CD4-positive, CD25-positive, alpha-beta regulatory T cell (primary cell): ENCODE measurements at places on chromosomes 12 and 14. TPM values are rescaled to one million over a fixed set of nuclear protein-coding genes. Genes with fewer than 3 reads are reported as not detected.
A peak's percentile ranks its signal among the peaks of the same experiment; 100 is the strongest.

- peaks cover 1% of the 10 kb centered on the region for H3K4me1 ChIP-seq
- no peak overlapping the region for H3K27ac ChIP-seq
- no peak for DNase-seq
- no peaks in the 10 kb centered on the region for H3K36me3 ChIP-seq
- H3K27me3 ChIP-seq, result peaks cover 29% of the 10 kb centered on the region
Observed at GRCh38 chr12:44869503-44869902, 6.6 kb downstream of the NELL2 start.

Gene OASL
- total RNA-seq, result 19.3 TPM

Gene KRT74
- not detected for total RNA-seq

DNA sequence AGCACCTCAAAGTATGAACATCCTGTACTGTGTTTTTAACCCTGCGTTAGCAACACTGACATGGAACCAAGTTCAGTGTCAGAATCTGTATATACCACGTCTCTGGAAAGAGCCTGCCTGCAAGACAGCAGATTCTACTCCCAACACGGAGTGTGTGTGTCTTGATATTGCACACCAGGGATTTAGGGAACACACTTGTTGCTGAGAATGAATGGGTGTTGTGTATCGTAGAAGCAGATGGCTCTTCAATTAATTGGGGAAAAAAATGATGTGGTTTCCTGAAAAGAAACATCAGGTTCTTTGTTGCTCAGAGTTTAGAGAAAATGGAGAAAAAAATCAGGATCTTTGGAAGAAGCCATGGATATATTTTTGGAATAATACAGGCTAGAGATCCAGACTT lies 170.8 kb downstream of the EGLN3 start:
- H3K4me1 ChIP-seq, result no peaks in the 10 kb centered on the region
- DNase-seq, result no peak
- H3K27ac ChIP-seq, result no peak overlapping the region
- H3K27me3 ChIP-seq, result no peaks in the 10 kb centered on the region

GRCh38 chr12:131415781-131416180 lies 295.1 kb upstream of the SFSWAP start:
- no peaks in the 10 kb centered on the region for H3K36me3 ChIP-seq
- no peaks in the 10 kb centered on the region for H3K27me3 ChIP-seq
- H3K4me1 ChIP-seq, result no peaks in the 10 kb centered on the region
- DNase-seq, result peak; percentile 3

- no peak for DNase-seq
- H3K27me3 ChIP-seq, result no peaks in the 10 kb centered on the region
- H3K4me1 ChIP-seq, result peaks cover 48% of the 10 kb centered on the region
- peaks cover 59% of the 10 kb centered on the region for H3K36me3 ChIP-seq
- no peak overlapping the region for H3K4me3 ChIP-seq
- peak overlapping the region; percentile 30 for H3K27ac ChIP-seq
Observed at GRCh38 chr14:61512026-61512834, 183.1 kb upstream of the HIF1A start.

- no peak overlapping the region for H3K4me3 ChIP-seq
- no peak overlapping the region for H3K27ac ChIP-seq
- no peaks in the 10 kb centered on the region for H3K36me3 ChIP-seq
Observed at GRCh38 chr14:75861161-75861621, 120.6 kb downstream of the TGFB3 start.

- no peak overlapping the region for H3K27ac ChIP-seq
- H3K4me3 ChIP-seq, result no peak overlapping the region
- no peaks in the 10 kb centered on the region for H3K4me1 ChIP-seq
- no peaks in the 10 kb centered on the region for H3K36me3 ChIP-seq
- peak; percentile 8 for DNase-seq
- no peaks in the 10 kb centered on the region for H3K27me3 ChIP-seq
Observed at GRCh38 chr12:122031342-122032216, 9.9 kb downstream of the BCL7A start.

Gene SLC6A13
- total RNA-seq, result 0.49 TPM
